Mesendoderm (in vitro differentiated cells): ENCODE measurements at places on chromosomes 7 and 10.

DNA sequence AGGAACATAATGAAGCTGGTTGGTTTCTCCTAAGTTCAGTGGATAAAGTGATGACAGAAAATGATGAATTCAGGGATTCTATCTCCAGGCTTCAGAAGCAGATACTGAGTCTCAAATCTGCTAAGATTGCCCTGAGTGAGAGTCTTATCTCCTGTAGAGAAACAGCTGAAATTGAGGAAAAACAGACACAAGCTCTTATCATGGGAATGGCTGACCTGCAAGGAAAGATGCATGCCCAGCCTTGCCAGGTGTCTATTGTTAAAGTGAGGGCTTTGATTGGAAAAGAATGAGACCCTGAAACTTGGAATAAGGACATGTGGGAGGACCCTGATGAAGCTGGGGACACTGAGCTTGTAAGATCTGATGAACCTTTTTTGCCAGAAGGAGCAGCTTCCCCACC lies 100.3 kb downstream of the DNAJB9 start:
- DNase-seq, result peak; percentile 6

DNA sequence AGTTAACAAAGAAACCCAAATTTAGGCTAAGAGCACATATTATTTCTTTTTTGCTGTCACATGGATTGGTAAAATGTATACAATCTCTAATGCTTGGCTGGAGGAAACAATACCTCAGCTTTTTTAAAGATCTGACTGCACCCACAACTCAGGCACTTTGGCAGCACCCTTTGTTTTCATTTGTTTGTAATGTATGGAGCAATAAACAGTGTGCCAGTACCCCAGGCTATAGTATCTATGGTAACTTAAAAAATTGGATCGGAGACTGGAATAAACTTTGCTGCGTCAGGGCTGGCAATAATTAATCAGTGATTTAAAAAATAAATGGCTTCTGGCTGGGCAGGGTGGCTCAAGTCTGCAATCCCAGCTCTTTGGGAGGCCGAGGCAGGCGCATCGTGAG lies 27.2 kb downstream of the POLR1F start:
- DNase-seq, result no peak

DNA sequence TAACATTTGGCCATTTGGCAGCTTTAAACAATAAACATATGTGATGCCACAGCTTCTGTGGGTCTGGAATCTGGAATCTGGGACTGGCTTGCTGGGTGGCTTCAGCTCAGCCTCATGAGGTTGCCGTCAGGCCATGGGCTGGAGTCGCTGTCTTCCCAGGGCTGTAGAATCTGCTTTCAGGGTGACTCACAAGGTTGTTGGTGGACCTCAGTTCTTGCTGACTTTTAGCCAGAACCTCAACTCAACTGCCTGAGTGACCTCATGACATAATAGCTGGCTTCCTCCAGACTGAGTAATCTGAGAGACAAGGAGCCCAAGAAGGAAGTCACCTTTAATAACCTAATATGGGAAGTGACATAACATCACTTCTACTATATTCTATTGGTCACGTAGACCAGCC lies 44.6 kb upstream of the TSPAN13 start:
- peak; percentile 49 for DNase-seq

GRCh38 chr7:2758673-2759616 lies 70.9 kb downstream of the AMZ1 start:
- no peak for DNase-seq

- DNase-seq, result peak; percentile 74
These were observed 120.0 kb upstream of the SAMD8 start for GRCh38 chr10:74991435-74991834.

GRCh38 chr10:27746397-27747095 lies 927 bp upstream of the MKX start:
- DNase-seq, result no peak

- no peak for DNase-seq
These were observed 18.2 kb downstream of the COL17A1 start for GRCh38 chr10:104067525-104067924.

GRCh38 chr7:38453826-38454225 lies 177.3 kb downstream of the AMPH start:
- DNase-seq, result no peak

- no peak for DNase-seq
These were observed 222.4 kb downstream of the SORCS1 start for GRCh38 chr10:106942035-106942662.

GRCh38 chr7:114468844-114469243 lies 54.2 kb downstream of the FOXP2 start:
- DNase-seq, result peak; percentile 3

- DNase-seq, result no peak
These were observed 166.3 kb upstream of the AHR start for GRCh38 chr7:17131983-17132655.

DNA sequence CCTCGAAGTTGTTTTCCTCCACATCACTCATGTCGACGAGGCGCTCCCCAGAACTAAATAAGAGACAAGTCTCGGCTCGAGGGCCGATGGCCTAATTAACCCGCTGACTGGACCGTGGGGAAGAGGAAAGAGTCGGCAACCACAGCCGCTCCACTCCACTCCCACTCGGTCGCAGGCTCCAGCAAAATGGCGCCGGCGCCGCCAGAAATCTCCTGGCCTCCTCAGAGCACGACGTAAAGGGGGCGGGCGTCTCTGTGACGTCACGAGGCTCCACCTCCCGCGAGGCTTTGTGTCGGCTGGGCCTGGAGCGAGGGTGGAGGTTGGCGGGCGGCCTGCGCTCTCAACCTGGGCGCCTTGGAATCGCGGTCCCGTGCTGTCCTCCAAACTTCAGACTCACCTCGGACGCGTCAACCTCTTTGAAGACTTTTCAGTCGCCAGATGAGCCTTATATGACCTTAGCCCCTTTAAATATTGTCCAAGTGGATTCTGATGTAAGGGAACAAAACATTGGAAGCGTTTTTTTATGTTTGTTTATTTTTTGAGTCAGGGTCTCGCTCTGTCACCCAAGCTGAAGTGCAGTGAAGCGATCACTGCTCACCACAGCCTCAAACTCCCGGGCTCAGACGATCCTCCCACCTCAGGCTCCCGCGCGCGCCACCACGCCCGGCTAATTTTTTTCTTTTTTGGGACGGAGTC lies at the start of gene TRA2A:
Gene TRA2A (minus strand): TSS at position 188 of the 696 bp plus-strand sequence. CDS start 157 bp downstream, at position 31.
- DNase-seq, result peak; percentile 97

GRCh38 chr10:55266797-55267196 lies 465.8 kb upstream of the PCDH15 start:
- peak; percentile 2 for DNase-seq

DNA sequence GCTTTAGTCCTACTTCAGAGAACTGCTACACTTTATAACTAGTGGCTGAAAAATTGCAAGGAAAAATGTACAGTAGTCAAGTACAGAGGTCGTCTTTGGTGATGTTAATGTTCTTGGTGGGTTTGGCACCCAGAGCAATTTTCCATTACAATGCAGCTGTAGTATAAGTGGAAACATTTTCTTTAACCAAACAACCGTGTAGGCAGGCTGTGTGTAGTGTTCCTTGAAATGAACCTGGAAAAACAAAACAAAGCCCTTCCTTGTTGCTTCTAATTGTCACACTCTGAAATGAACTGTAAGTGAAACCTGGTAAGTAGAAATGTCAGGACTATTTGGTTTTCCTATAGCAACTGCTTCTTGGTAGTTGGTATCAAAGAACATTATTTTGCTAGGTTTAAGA lies 256.9 kb downstream of the MDFIC start:
- no peak for DNase-seq

GRCh38 chr10:44552726-44553125 lies 167.8 kb upstream of the CXCL12 start:
- DNase-seq, result no peak

GRCh38 chr10:102994531-102995295 lies 76.6 kb downstream of the CNNM2 start:
- DNase-seq, result no peak

DNA sequence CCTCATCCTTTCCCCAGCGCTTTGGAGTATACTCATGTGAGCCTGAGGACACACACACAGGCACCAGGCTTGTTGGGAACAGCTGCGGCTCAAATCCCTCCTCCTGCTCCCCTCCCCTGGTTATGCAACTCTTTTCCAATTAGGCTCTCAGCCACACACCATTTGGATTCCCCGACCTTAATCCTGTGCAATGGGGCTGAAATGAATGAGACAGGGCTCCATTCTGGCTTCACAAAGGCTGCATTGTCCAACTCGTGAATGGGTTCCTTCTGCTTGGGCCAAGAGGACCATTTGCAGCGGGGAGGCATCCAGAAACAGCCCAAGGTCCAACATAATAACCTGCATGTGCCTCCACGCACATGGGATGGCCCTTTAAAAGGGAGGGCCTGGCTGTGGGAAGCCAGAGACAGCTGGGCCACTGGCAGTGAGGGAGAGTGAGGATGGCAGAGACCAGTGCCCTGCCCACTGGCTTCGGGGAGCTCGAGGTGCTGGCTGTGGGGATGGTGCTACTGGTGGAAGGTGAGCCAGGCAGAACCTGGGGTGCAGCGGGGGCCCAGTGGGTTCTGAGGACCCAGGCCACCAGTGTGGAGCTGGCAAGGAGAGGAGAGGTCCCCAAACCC lies at the start of gene RGR:
Gene RGR (plus strand): TSS at position 403 of the 620 bp plus-strand sequence. CDS start 38 bp downstream, at position 441.
- no peak for DNase-seq

GRCh38 chr10:127041552-127041951 lies 136.3 kb downstream of the DOCK1 start:
- no peak for DNase-seq

GRCh38 chr10:31866118-31866670 lies 62.4 kb downstream of the ARHGAP12 start:
- DNase-seq, result no peak
